Stimulated activated CD4-positive, alpha-beta T cell treated with anti-CD3 and anti-CD28 coated beads, Interleukin-1b, Interleukin-23, amount 100 ng/mL, for 1 hour (primary cell): ENCODE measurements at places on chromosomes 12 and 14.
A peak's percentile ranks its signal among the peaks of the same experiment; 100 is the strongest.

DNA sequence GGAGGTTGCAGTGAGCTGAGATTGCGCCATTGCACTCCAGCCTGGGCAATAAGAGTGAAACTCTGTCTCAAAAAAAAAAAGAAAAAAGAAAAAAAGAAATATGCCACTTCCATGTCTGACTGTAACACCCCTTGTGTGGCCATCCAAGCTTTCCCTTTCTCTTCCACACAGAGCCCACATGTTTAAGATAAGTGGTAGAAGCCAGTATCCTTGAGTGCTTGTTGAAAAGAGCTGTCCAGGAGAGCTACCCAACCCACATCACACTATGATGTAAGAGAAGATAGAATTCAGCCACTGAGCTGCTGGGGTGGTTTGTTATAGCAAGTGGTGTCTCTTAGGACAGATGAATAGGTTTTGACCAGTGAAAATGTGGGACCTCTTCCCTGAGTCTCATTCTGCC, 82.1 kb downstream of the ZNF664 start:
- DNase-seq = no peak

DNA sequence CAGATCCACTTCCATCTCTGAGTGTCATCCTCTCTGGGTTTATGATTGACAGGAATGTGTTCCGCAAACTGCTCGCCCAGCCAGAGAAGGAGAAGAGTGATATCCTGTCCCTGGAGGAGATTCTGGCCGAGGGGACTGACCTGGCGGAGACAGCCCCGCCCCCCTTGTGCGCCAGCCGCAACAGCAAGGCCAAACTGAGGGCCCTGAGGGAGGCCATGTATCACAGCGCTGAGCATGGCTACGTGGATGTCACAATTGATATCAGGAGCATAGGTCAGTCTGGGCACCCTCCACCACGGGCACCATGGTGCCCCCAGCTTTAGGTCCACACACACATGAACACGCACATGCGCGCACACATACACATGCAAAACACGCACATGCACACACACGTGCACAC, 67.5 kb upstream of the PWP1 start:
- DNase-seq = no peak

GRCh38 chr12:130764073-130764472, 48.0 kb upstream of the RIMBP2 start:
- DNase-seq = no peak

DNA sequence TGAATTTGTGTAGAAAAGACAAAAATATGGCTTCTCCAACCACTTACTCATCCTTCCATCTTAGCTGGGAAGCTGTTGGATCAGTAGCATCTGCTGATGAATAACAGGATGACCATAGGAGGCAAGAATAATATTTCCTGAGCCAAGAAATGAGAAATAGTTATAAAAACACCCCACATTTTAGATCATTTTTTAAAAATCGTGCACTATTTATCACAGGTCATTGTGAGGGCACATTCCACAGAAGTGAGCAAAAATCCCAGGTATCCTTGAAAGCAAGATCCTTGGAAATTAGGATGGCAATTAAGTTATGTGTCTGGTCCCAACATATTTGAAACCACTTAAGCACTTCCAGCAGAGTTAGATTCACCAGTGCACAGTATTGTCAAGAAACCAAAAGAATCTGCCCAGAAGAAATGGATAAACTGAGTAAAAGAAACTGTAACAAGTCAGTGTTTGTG, 8.4 kb downstream of the FAR2 start:
- DNase-seq = no peak

DNA sequence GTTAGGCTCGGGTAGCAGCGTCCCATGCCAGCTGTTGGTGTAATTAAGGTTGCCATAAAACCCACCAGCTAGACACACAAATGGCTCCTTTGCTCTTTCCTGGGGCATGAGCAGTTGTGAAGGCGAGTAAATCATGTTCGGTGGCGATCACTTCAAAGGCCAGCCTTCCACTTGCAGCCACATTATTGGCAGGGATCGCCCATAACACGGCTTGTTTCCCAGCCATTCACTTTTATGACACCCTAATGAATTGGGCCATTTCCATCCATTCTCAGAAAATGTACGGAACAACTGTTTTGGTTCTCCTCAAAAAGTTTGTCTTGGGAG, 63.4 kb downstream of the BEGAIN start:
- no peak for DNase-seq

DNA sequence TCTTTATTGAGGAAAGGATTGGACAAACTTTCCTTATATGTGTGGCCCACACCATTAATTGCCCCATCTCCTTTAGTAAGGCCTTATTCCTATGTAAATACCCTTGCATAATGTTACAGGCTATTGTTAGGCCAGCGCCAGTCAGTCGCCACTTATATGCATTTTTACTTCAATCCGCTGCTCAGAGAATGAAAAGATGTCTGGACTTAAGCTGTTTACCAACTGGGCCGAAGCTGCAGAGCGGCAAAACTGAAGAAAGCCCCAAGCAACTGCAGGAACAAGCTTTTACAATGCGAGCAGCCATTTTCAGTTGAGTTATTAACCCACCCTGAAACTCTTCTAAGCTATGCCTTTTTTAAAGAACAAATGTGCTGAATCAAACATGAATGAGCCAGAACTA, 92.1 kb upstream of the OTX2 start:
- DNase-seq = no peak

GRCh38 chr14:32047791-32048190, 29.3 kb upstream of the ARHGAP5 start:
- DNase-seq = no peak

DNA sequence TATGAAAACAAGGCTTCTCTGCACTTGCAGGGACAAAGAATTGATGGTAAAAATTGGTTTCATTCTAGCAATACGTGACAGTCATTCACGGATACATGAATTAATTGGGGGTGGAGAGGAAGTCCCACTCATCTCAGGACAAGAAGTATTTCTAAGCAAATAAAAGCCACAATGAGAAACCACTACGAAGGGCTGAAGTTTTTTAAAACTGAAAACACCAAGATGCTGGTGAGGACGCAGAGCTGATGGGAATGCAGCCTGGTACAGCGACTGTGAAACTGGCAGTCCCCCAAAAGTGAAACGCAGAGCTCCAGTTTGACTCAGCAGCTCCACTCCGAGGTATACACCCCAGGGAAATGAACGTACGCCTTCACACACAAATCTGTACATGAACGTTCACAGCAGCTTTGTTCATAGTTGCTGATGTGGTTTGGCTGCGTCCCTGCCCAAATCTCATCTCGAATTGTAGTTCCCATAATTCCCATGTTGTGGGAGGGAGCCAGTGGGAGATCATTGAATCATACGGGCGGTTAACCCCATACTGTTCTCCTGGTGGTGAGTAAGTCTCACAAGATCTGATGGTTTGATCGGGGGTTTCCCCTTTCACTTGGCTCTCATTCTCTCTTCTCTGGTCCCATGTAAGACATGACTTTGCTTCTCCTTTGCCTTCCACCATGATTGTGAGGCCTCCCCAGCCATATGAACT, 89.0 kb downstream of the SCARB1 start:
- peak; percentile 3 for DNase-seq

DNA sequence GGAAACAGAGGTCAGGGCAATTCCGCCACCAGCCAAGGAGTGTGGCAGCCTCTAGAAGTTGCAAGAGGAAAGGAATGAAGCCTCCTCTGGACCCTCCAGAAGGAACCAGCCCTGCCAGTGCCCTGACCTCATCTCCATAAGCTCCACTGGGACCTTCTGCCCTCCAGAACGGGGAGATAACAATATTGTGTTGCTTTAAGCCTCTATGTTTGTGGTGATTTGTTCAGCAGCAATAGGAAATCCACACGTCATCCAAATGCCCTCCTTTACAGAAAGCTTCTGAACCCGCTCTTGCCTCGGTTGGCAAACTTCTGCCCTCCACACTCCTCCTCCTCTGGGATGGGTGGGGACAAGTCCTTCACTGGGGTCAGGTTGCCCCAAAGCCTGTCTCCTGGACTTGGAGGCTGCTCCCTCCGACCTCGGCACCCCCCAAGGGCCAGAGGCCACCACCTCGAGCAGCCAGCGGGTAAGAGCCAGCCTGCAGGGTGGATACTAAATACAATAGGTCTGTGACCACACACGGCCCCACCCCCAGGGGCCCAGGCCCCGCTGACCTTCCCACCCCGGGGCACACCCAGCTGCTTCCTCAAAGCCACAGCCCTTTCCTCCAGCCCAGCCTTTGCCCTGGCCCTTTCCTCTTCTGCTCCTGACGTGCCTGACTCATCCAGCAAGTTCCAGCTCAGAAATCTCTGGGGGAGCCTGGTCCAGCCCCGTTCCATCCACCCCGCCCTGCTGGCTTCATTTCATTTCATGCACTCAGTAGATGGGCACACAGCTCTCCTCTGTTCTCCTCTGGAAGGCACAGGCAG, 58.7 kb upstream of the NCOR2 start:
- no peak for DNase-seq

DNA sequence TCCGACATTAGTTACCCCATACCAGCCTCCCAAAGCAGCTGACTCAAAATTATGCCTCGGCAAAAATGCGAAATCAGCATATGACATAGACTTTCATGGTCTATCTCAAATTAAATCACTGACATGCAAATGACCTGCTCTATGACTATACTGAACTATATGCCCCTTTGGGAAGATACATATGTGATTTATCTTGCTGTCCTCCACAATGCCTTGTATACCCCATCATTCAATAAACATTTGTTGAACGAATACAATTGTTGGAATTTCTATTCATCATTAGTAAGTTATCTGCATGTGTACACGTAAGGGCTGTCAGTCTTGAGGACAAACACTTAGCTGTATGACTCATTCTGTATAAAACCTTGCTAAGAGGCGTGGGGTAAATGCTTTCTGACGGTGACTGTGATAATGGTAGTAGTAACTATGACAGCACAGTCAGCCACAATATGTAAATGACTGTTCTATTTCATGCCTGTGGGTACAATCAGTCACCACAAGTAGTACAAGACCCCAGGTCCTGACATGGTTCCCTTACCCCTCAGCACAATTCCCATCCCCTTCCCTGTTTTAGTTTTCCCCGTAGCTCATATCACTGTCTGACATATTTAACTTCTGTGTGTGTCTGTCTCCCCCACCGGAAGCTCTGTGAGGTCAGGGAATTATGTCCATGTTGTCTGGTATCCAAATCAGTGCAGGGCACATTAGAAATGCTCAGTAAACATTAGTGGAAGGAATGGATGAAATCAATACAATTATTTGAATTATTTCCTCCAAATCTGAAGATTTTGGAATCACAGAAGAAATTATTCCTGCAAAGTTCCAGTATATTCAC, 42.8 kb downstream of the STXBP6 start:
- DNase-seq = no peak

DNA sequence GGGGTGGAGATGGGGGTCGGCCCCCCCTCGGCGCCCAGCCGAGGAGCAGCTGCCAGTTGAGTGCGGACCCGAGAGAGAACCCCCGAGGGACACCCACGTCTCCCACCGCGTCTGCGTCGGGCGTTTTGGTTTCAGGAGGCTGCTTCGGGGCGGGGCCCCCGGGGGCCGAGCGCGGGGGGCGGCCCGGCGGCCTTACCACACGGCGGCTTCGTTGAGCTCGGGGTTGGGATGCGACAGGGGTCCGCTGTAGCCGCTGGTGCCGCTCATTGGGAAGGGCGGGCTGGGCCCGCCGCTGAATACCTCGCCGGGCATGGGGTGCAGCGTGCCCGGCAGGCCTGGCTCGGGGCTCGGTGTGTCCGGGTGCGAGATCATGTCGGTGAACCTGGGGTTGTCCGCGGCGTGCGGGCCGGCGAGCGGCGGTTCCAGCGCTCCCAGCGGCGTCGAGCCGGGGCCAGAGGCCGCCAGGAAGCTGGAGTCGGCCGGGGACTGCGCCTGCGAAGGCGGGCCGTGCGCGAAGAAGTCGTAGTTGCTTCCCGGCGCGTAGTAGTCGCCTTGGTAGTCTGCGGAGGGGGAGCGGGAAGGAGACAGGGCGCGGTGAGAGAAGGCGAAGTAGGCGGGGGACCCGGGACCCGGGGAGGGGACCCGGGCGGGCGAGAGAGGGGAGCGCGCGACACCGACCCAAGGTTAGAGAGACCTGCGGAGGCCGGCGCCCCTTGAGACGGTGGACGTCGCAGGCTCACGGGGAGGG, 8.5 kb downstream of the LHX5 start:
- no peak for DNase-seq

DNA sequence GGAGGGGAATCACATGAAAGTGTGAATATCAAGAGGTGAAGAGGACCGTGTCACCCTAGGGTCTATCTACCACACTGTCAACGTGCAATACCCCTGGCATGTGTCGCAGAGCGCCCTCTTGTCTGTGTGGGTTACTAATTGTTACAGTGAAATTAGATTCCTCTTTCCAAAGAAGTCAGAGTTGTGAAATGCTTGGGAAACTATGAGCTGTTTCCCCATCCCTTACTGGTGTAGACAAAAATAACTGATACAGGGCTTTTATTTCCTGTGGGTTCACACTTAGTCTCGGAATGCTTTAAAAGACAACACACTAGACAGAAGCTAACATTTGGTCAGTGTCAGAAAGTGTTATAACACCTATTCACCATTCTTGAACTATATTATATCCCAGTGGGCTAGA, 597.3 kb downstream of the NRXN3 start:
- DNase-seq = no peak

GRCh38 chr12:80936353-80936641, 1.4 kb downstream of the LIN7A start:
- DNase-seq = no peak

DNA sequence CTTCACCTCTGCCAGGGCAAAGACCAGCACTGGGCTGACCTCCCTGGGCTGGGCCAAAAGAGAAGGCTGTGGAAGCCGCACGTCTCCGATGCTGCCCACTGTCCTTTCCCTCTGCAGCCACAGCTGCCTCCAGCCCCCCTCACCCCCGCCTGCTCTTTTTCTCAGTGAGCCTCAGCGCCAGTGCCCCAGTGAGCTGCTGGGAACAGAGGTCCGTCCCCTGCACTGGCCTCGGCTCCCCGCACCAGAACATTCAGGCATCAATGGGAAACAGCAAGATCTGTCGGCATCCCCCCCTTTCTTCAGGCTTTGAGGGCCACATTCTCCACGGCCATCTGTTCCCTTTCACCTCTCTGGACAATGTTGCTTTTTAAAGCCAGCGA, 398.1 kb downstream of the ZFP36L1 start:
- DNase-seq = no peak
